ENCODE measurements at places on chromosomes 1 and 21.

DNA sequence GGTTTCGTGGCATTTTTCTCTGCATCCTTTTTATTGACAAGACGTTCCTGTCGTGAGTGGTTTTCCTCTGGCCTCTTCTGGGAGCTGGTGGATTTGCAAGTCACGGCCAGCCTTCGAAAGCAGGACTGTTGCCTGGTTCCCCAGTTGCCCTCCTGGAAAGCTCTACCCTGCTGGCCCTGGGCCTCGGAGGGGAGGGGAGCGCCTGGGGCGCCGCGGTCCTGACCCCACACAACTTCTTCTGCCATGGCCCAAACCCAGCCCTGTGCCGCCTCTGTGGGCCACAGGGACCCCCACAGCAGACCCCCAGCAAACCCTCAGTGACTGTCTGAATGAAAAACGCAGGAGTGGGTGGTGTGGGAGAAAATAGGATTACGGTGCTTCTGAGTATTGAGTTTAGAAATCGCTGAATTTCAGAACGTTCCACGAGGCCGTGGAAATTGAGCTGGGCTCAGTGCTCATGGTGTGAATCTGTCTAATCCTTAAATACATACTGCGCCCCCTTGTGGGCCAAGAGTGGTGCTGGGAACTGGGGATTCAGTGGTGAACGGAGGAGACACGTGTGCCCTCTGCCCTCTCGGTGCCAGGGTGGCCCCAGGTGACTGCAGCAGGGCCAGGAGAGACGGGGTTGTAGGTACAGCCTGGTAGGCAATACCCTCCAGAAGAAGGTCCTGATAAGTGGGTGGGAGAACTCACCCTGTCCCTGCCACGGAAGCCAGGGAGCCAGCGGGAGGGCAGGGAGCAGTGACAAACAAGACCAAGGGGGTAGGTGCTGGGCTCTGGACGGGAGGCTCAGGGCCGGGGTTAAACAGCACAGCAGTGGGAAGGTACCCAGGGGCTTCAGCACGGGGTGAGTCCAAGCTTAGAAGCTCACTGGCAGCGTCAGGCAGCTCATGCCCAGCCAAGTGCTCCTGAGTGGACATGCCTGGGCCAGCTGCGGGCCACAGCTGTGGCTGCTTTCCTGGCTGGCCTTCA lies 101.2 kb upstream of the COL6A1 start:
- peak; percentile 80 for DNase-seq

- no peak for DNase-seq
Measured at GRCh38 chr1:61084491-61085031, 2.2 kb downstream of the NFIA start.

- DNase-seq = no peak
Measured at GRCh38 chr1:98164509-98164908, 243.7 kb upstream of the DPYD start.

- peak; percentile 97 for DNase-seq
Measured at GRCh38 chr1:33342041-33342723, 21.3 kb upstream of the A3GALT2 start.

DNA sequence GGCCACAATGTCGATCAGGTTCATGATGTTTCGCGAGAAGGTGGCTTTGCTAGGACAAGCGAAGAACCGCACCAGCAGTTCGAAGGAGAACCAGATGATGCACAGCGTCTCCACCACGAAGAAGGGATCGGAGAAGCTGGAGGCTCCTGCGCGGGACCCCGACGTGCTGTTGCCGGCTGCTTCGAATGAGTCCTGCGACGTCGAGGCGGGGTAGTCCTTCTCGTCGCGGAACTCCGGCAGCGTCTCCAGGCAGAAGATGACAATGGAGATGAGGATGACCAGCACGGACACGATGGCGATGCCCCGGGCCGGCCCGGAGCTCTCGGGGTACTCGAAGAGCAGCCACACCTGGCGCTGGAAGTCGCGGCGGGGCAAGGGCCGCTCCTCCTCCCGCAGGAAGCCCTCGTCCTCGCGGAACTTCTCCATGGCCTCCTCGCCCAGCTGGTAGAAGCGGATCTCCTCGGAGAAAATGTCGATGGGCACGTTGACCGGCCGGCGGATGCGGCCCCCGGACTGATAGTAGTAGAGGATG lies 869 bp downstream of the KCNA3 start:
- no peak for DNase-seq

DNA sequence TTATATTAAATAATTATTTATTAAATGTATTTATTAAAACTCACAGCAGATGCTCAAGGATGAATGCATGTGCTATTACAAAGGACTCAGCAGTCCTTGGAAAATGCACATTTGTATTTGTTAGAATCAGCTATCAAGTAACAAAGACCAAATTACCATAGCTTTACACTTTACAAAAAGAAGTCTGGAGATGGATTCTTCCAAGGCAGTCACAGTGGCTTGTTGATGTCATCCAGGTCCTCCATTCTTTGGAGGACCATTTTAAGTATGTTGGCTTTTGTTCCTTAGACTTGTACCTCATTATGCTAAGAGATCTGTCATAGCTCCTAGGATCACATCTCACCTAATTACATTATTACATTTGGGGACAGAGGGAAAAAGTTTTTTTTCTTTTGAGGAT lies 63.4 kb downstream of the NTMT2 start:
- DNase-seq = no peak

Measured in fibroblast of skin of back (primary cell).